ENCODE measurements at places on chromosomes 7 and 10. TPM values are rescaled to one million over a fixed set of nuclear protein-coding genes. Genes with fewer than 3 reads are reported as not detected.

GRCh38 chr7:17247357-17247756 is 51.1 kb upstream of the AHR start:
- H3K4me3 ChIP-seq: no peak overlapping the region
- no peaks in the 10 kb centered on the region for H3K36me3 ChIP-seq
- no peaks in the 10 kb centered on the region for H3K27me3 ChIP-seq
- H3K4me1 ChIP-seq: no peaks in the 10 kb centered on the region

GRCh38 chr7:69358163-69358821 is 240.0 kb upstream of the AUTS2 start:
- no peak overlapping the region for H3K27ac ChIP-seq
- no peaks in the 10 kb centered on the region for H3K36me3 ChIP-seq
- no peaks in the 10 kb centered on the region for H3K4me1 ChIP-seq
- no peak overlapping the region for H3K4me3 ChIP-seq
- no peak for DNase-seq

DNA sequence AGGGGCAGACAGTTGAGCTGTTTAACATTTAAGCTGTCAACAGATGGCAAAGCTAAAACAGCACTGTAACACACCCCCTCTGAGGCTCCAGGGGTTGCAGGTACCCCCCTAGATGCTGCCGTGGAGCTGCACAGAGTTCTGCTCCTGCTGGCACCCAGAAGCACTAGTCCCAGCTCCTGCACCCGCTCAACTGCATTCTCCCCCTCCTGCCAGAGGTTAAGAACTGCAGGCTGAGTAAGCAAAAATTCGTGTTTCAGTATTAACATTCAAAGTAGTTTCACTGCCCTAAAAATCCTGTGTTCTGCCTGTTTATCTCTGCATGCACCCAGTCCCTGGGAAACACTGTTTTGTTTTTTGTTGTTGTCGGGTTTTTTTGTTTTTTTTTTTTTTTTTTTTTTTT is 790.8 kb upstream of the KCND2 start:
- H3K4me3 ChIP-seq: no peak overlapping the region
- no peaks in the 10 kb centered on the region for H3K4me1 ChIP-seq
- H3K27ac ChIP-seq: no peak overlapping the region
- DNase-seq: no peak

Gene UPK3BL1
- 43.3 TPM for total RNA-seq

DNA sequence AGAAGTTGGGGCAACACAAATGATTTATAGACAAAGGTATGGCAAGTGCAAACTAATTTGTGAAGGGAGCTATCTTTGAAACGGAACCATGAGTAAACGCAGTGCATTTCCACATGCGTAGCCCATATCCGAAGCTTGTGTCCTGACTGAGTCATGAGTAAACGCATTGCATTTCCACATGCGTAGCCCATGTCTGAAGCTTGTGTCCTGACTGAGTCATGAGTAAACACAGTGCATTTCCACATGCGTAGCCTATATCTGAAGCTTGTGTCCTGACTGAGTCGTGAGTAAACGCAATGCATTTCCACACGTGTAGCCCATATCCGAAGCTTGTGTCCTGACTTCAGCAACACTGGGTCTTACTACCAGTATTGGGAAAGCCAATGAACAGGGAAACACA is 95.0 kb downstream of the CELF2 start:
- peaks cover 13% of the 10 kb centered on the region for H3K4me1 ChIP-seq
- H3K36me3 ChIP-seq: no peaks in the 10 kb centered on the region
- no peak overlapping the region for H3K4me3 ChIP-seq
- no peak overlapping the region for H3K27ac ChIP-seq
- no peak for DNase-seq

DNA sequence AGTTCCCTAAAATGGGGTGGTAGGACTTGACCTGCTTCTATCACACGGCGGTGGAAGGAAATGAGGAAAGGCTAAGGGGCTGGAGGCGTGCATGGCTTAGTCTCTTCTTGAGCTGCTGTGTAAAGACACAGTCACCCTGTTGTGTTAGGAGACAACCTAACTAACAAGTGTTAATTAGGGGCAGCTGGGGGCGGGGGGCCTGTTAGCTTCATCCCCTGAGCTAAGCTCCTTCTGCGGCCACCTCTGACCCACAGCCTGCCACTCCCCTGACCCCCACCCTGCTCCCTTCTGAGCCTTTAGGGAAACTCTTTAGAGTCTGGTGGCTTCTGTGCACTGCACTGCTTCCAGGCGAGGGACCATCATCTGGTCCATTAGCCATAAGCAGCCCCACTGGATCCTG is 28.0 kb downstream of the COL17A1 start:
- no peaks in the 10 kb centered on the region for H3K4me1 ChIP-seq
- H3K4me3 ChIP-seq: no peak overlapping the region
- no peaks in the 10 kb centered on the region for H3K27me3 ChIP-seq
- DNase-seq: no peak
- H3K36me3 ChIP-seq: no peaks in the 10 kb centered on the region

- H3K27ac ChIP-seq: no peak overlapping the region
- H3K27me3 ChIP-seq: no peaks in the 10 kb centered on the region
- H3K4me3 ChIP-seq: no peak overlapping the region
- no peak for DNase-seq
These were observed 228.8 kb downstream of the DKK1 start for GRCh38 chr10:52542906-52543305.

DNA sequence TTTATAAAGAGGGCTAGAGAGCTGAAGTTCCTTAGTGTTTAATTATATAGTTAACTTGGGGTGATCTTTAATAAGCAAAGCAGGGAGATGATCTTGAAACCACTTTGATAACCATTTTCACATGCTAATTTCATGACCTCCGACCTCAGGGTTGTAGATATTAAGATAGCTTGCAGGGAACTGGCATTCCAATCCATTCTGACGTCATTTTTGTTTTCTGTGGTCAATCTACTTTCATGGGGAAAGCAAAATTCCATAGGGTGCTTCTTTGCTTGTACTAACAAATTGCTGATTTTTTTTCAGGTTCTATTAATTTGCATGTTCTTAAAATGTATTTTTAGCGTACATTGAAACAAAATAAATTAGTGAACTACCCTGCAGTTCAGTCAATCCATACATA is 139.3 kb downstream of the CDCA7L start:
- no peak for DNase-seq
- no peaks in the 10 kb centered on the region for H3K4me1 ChIP-seq
- no peaks in the 10 kb centered on the region for H3K36me3 ChIP-seq
- H3K4me3 ChIP-seq: no peak overlapping the region
- no peak overlapping the region for H3K27ac ChIP-seq

Gene FUOM
- total RNA-seq: 17.1 TPM

Gene PTPRN2
- 1.7 TPM for total RNA-seq

- H3K27me3 ChIP-seq: no peaks in the 10 kb centered on the region
- no peaks in the 10 kb centered on the region for H3K4me1 ChIP-seq
- no peak overlapping the region for H3K4me3 ChIP-seq
These were observed 53.8 kb downstream of the NCAPG2 start for GRCh38 chr7:158650821-158651225.

GRCh38 chr7:4837041-4837802 is 24.6 kb downstream of the PAPOLB start:
- no peak for DNase-seq
- no peak overlapping the region for H3K27ac ChIP-seq
- H3K4me3 ChIP-seq: no peak overlapping the region
- H3K36me3 ChIP-seq: no peaks in the 10 kb centered on the region

- H3K4me1 ChIP-seq: no peaks in the 10 kb centered on the region
- H3K27me3 ChIP-seq: no peaks in the 10 kb centered on the region
- DNase-seq: no peak
- H3K36me3 ChIP-seq: no peaks in the 10 kb centered on the region
These were observed 442.9 kb downstream of the AUTS2 start for GRCh38 chr7:70040970-70041766.

DNA sequence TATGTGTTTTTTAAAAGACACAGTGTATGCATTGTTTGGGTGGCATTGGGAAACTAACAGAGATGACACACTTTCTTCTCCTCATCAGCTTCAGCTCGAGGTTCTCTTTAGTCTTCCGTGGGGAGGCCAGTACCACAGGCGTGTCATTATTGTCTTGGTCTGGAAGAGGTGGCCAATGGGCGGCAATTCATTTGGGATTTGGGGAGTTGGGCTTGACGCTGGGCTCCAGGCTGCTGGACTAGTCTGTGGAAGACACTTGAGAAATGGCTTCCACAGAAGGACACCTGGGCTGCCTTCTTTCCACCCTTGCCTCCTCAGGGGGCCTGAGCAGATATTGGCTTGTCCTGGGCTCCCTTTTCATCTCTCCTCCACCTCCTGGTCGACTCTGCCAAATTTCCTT is 192.2 kb downstream of the SH2D4B start:
- no peak for DNase-seq
- no peaks in the 10 kb centered on the region for H3K4me1 ChIP-seq
- no peaks in the 10 kb centered on the region for H3K27me3 ChIP-seq
- no peaks in the 10 kb centered on the region for H3K36me3 ChIP-seq

Gene CXCL12
- not detected for total RNA-seq

GRCh38 chr10:8075282-8076260 is 21.1 kb downstream of the GATA3 start:
- no peak for DNase-seq
- peaks cover 26% of the 10 kb centered on the region for H3K4me1 ChIP-seq
- no peak overlapping the region for H3K4me3 ChIP-seq

GRCh38 chr7:76372984-76373833 is 14.4 kb upstream of the YWHAG start:
- no peaks in the 10 kb centered on the region for H3K4me1 ChIP-seq
- H3K27me3 ChIP-seq: no peaks in the 10 kb centered on the region
- H3K27ac ChIP-seq: no peak overlapping the region
- no peaks in the 10 kb centered on the region for H3K36me3 ChIP-seq
- no peak overlapping the region for H3K4me3 ChIP-seq
- no peak for DNase-seq

DNA sequence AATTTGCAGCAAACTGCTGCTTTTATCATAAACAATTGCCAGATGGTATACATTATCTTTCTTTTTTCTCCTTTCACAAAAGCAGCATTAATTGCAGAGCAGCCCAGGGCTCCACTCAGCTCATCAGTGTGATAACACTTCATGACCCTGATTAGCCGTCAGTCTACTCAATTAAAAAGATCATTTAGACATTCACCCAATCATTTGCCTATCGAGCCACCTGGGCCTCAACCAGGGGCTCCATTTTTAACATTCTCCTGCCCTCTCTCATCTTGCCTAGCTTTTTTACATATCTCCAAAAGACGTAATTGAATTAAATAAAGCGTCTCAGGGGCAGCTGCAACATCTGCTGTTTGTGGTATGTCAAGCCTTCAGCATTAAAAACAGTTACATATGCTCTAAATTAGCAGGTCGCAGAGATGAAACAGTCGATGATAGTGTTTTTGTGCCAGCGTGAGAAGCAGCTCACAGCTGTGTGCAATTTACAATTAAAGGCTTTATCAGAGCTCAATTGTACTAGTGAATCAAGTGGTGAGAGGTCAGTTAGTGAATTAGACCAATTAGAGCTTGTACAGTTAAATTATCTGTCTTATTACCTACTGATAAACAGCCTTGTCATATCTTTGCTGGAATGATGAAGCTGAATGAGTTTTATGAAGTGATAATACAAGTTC is 522.5 kb downstream of the ETV1 start:
- H3K27me3 ChIP-seq: no peaks in the 10 kb centered on the region
- no peak for DNase-seq
- H3K4me1 ChIP-seq: no peaks in the 10 kb centered on the region
- H3K4me3 ChIP-seq: no peak overlapping the region
- H3K27ac ChIP-seq: no peak overlapping the region

DNA sequence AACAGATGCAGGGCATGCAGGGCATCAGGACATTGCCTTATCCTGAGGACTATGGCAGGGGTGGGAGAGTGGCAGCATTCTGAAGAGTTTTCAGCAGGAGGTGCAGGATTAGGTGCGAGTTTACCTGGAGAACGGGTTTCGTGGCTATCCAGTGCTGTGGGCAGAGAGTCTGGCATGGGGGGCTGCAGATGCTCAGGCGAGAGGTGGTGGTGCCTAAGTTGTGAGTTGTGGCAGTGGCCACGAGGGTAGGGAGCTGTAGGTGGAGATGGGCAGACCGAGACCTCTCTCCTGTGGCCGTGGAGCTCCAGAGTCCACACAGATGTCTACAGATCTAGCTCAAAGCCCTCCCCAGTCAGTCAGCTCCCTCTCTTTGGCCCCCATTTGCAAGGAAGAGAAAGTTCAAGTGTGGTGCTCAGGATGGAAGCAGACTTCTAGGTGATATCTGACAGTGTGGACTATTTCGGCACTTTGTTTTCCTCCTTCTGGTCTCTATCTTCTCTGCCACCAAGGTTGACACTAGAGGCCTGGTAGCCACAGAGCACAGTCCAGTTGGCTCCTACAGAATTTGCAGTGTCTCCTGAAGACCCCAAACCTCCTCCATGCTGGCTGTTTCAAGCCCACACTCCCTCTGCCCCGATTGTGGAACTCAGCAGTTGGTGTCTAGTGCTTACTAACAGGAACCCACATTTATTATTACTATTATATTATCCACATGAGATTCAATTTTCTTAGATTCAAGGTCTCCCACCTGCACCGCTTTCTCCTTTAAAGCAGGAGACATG is 955.7 kb upstream of the ZNF722 start:
- H3K27ac ChIP-seq: no peak overlapping the region
- H3K27me3 ChIP-seq: no peaks in the 10 kb centered on the region
- H3K4me3 ChIP-seq: no peak overlapping the region
- no peaks in the 10 kb centered on the region for H3K36me3 ChIP-seq

GRCh38 chr10:95397747-95398146 is 106.9 kb upstream of the PDLIM1 start:
- no peaks in the 10 kb centered on the region for H3K27me3 ChIP-seq
- H3K4me3 ChIP-seq: no peak overlapping the region
- H3K36me3 ChIP-seq: no peaks in the 10 kb centered on the region
- H3K4me1 ChIP-seq: no peaks in the 10 kb centered on the region
- DNase-seq: no peak

- H3K27me3 ChIP-seq: no peaks in the 10 kb centered on the region
- H3K4me1 ChIP-seq: no peaks in the 10 kb centered on the region
- H3K27ac ChIP-seq: no peak overlapping the region
- DNase-seq: no peak
These were observed 54.1 kb downstream of the NRAP start for GRCh38 chr10:113609704-113610108.

GRCh38 chr10:117492504-117492903 is 50.0 kb upstream of the EMX2 start:
- no peak overlapping the region for H3K4me3 ChIP-seq
- peaks cover 8% of the 10 kb centered on the region for H3K27me3 ChIP-seq
- no peak overlapping the region for H3K27ac ChIP-seq
- no peaks in the 10 kb centered on the region for H3K4me1 ChIP-seq
- DNase-seq: no peak

- H3K27ac ChIP-seq: no peak overlapping the region
- H3K4me1 ChIP-seq: no peaks in the 10 kb centered on the region
- peaks cover 7% of the 10 kb centered on the region for H3K36me3 ChIP-seq
- no peak for DNase-seq
- no peaks in the 10 kb centered on the region for H3K27me3 ChIP-seq
These were observed 18.2 kb downstream of the CYP17A1 start for GRCh38 chr10:102819054-102819453.

Data from CD4-positive, alpha-beta memory T cell (primary cell).